ENCODE measurements at places on chromosomes 11 and 22.

DNA sequence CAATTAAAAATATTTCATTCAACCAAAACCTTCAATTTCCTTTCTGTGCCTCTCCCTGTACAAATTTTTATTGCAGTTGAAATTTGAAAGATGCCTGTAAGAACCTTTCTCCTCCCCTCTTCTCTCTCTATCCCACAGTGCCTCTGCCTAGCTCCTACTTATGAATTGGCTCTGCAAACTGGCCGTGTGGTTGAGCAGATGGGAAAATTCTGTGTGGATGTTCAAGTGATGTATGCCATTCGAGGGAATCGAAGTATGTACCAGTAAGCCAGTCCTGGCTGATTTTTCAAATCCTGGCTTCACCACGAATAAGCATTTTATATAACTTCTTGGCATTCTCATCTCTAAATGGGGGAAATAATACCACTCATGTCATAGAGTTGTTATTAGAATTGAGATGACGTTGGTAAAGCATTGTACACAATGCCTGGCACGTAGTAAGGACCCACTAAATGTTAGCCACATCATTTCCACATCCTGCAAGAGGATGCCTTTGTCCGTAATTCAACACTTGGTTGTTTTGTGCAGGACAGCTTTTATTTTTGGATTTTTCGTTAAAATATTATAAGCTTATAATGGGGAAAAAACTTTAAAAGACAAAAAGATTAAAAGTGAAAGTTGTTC lies 6.0 kb downstream of the DDX25 start:
- no peak for DNase-seq

DNA sequence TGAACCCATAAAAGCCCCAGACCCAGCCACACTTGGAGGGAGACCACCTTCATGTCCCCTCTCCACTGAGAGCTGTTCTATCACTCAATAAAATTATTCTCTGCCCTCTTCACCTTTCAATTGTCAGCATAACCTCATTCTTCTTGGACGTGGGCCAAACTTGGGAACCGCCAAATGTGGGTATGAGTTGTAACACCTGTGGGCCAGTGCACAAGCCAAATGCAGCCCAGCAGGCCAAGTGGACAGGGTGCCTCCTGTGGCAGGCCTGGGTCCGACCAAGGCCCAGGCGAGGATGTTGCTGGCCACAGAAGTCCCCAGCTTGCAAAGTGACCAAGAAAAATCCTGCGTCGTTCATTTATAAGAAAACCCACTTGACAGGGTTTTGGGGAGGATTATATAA lies 621.2 kb downstream of the METTL15 start:
- DNase-seq: no peak

DNA sequence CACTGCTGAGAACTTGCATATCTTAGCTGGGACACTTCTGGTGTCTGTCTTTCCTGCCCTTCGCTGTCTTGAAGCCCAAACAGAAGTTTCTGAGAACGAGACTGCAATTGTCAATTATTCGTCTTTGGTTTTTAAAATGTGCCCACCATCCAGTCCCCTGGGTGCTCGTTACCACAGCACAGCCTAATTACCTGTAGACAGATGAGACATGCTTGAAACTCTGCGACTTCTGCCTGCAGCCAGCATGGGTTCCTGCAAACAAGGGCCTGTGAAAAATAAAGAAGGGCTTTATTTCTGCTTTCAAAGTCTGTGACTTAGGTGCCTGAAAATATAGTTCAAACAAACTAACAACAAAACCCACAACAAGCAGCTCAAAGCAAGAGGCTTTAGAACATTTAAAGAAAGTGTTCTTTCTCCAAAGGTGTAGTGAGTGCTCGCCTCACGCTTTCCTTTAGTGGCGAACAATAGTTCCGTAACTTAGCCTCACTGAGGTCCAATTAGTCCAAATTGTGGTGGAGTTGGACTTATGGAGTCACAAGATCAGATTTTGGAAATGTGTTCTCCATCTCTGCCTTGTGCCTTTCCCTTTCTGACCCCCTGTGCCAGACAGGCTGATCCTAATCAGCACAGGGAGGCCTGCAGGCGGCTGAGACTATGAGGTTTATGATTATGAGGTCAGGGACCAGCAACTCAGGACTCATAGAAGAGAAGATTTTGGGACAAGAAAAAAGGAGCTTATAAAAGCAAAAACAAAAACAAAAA lies 20.4 kb upstream of the GRAMD1B start:
- no peak for DNase-seq

GRCh38 chr11:123419731-123420452 lies 10.2 kb upstream of the GRAMD1B start:
- DNase-seq: no peak

- DNase-seq: no peak
These were observed 25.7 kb downstream of the LRFN4 start for GRCh38 chr11:66882561-66883015.

DNA sequence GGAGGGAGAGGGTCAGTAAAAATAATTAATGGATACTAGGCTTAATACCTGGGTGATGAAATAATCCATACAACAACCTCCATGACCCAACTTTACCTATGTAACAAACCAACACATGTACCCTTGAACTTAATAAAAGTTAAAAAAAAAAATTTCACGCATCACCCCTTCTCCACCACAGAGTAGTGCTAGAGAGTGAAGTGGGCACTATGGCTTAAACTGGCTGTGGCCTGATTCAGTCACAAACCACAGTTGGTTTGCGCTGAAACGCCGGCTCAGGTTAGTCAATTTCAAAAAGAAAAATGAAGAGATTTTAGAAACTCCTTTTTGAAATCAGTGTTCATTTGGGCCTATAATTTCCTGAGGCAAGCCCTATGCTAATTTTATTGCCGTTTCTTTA lies 144.3 kb downstream of the TRPC6 start:
- no peak for DNase-seq

GRCh38 chr22:31448382-31448781 lies 41.3 kb downstream of the EIF4ENIF1 start:
- DNase-seq: no peak

DNA sequence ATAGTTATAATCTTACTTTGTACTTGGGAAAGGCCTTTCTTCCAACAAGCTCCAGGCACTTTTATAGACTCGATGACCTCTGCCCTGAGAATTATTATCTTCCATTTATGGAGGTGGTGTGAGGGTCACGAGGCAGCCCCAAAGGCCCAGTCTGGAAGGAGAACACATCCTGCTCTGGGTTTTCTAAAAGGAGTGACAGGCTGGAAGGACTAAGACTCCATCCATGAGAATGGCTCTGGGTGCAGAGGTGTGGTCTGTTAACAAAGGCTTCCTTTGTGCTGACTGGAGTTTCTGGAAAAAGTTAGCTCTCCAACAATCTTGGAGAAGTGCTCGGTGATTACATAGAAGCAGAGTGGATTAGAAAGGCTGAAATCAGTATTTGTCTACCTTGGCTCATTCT lies 74.7 kb upstream of the SESN3 start:
- no peak for DNase-seq

DNA sequence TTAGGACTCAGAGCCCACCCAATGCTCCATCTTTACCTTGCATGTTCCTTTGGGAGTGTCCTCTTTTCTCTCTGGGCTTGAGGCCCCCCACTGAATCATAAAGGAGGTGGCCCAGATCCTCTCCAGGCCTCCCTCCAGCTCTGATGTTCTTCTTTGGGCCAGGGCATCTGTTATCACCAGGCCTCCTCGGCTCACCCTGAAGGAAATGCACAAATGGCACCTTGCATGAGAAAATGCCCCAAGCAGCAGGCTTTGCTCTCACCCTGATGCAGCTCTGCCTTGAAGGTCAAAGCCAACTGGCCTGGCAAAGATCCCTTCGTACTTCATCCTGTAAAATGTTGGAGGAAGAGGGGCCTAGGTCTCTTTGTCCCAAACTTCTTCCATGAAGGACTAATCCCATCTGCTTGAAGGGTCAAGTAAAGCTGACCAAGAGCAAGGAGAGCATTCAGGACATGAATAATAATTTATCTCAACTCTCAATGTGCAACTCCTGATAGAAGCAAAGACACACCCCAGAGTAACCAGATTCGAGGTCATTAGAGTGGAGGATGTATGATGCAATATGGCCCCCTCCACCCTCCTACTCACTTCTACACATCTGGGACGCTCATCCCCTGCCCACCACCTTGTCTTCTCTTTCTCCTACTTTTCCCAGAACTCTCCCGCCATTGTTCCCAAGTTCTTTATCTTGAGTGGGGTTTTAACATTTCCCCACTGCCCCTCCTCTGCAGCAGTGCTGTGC lies 9.5 kb downstream of the APOL6 start:
- no peak for DNase-seq

DNA sequence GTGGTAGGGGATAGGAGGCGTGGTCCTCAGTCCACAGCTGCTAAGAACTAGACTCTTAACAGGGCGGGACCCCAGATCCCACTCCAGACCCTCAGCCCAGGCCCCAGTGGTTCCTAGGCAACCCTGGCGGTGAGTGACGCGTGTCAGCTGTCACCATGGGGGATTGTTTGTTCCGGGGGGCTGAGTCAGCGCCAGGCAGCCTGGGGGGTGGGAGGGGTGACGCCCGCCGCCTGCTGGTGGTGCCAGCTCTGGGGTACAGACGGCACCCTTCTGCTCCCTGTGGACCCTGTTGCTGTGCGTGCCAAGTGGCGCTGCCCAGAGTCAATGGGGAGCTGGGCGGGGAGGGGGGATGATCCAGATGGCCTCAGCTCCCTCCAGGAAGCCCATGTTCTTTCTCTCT lies 2.5 kb downstream of the CNIH2 start:
- DNase-seq: no peak

- no peak for DNase-seq
These were observed 1.9 kb downstream of the POLD4 start for GRCh38 chr11:67351275-67352005.

DNA sequence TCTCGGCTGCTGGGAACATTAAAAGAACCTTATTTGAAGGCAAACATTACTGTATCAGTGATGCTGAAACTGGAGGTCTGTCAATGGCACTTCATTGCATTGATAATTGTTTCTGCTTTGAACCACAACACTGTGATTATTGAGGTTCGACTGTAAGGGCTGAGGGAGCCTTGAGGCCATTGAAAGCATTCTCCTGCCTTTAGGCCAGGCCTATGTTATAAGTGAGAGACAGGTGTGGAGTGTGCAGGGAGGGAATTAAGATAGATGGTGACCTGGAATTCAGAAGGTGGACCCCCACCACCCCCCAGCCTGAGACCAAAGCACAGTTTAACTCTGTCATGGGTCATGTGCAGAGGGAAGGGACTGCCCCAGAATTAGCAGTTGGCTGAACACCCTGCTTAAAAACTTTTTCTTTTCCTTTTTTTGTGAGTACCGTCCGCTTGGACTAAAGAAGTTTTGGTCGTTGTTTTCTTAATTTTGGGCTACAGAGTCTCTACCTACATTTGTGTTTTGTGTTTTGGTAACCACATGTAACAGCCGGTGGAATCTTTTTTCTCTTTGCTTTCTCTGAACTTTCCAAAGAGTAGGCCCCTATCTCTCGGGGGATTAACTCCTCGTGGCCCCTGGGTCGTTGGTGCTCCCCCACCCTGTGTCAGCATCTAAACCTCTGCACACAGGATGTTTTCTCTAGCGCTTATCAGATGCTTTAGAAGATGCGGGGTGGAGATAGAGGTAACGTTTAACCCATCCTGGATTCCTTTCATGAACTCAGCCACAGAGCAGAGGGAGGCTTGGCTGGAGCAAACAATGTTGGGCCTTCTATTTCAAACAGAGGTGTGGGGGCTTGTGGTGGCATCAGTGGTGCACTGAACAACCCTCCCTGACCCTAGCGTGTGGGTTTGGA lies 43.7 kb downstream of the ZBTB16 start:
- DNase-seq: no peak

GRCh38 chr11:59666969-59667368 lies 1.9 kb downstream of the PATL1 start:
- DNase-seq: no peak

DNA sequence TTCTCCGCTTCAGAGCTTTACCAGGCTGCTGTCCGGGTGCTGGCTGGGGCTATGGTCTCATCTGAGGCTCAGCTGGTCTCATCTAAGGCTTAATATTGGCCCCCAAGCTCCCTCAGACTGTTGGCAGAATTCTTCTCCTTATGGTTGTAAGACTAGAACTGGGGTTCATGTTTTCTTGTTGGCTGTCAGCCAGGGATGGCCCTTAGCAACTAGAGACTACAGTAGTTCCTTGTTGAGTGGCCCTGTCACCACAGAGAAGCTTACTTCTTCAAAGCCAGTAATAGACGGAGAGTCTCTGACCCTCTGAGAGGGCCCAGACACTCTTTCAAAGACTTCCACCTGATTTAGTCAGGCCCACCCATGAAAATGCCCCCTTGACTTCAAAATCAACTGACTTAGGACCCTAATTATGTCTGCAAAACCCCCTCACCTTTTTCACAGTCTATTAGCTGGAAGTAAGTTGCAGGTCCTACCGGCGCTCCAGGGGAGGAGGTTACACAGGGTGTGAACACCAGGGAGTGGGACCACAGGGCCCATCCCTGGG lies 24.2 kb upstream of the TREH start:
- DNase-seq: no peak

DNA sequence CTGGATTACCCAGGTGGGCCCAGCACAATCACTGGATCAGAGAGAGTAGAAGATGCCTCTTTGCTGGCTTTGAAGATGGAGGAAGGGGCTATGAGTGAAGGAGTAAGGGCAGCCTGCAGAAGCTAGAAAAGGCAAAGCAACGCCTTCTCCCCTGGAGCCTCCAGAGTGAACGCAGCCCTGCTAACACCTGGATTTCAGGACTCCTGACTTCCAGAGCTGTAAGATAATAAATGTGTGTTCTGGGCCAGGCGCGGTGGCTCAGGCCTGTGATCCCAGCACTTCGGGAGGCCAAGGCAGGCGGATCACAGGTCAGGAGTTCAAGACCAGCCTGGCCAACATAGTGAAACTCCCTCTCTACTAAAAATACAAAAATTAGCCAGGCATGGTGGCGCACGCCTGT lies 102.4 kb downstream of the MORC2 start:
- DNase-seq: no peak

- DNase-seq: no peak
These were observed 385 bp downstream of the TST start for GRCh38 chr22:37018815-37019308.

- DNase-seq: no peak
These were observed 7.9 kb upstream of the SLN start for GRCh38 chr11:107719557-107720302.

- no peak for DNase-seq
These were observed 3.9 kb upstream of the PTS start for GRCh38 chr11:112222303-112222702.

DNA sequence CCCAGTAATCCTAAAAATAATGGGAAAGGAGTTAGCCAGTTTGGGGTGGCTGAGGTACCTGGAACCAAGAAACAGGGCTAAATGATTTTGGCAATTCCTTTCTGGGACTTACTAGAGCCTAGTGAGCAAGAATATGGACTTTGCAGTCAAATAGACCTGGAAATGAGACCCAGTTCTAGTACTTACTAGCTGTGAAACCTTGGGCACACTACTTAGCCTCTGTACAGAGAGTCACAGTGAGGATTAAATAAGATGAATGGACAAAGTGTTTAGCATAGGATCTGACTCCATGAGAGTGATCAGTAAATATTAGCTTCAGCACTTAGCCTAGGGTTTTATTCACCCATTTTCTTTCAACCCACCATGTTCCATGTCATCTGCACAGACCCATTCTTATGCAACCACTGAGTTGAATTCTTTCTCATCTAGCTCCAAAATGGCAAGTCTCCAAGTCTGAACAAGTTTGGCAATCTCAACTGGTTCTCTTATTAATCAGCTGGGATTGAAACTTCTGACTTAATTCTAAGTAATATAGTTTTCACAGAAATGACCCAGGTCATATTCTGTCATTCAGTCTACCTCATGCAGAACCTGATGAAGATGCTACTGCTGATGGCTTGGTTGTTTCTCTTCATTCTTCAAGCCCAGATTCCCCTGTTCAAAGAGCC lies 15.0 kb upstream of the SORL1 start:
- no peak for DNase-seq

GRCh38 chr11:78030429-78031325 lies 7.6 kb upstream of the KCTD14 start:
- no peak for DNase-seq

Data from epithelial cell of prostate (primary cell).